ENCODE measurements at places on chromosomes 5 and 9.
A peak's percentile ranks its signal among the peaks of the same experiment; 100 is the strongest.

- DNase-seq = no peak
Observed at GRCh38 chr5:143311955-143312354, 91.5 kb downstream of the NR3C1 start.

GRCh38 chr5:160641405-160641804 lies 210.6 kb downstream of the ATP10B start:
- DNase-seq = no peak

DNA sequence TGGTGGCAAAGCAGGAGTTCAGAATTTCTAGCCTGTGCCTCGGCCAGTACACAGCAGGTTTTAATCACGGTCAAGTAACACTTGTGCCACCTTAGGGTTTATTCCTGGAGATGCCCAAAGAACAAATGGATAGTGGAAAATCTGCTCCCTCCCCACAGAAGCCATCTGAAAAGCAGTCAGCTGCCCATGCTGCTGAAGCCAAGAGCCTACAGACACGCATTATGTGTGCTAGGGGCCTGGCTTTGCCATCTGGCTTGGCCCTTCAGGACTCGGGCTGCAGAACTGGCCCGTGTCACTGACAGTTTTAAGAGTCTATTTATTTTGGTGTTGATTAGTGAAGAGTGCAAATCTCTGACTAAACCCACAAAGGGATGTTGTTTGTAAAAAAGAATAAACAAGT lies 11.1 kb downstream of the ARSB start:
- DNase-seq = no peak

DNA sequence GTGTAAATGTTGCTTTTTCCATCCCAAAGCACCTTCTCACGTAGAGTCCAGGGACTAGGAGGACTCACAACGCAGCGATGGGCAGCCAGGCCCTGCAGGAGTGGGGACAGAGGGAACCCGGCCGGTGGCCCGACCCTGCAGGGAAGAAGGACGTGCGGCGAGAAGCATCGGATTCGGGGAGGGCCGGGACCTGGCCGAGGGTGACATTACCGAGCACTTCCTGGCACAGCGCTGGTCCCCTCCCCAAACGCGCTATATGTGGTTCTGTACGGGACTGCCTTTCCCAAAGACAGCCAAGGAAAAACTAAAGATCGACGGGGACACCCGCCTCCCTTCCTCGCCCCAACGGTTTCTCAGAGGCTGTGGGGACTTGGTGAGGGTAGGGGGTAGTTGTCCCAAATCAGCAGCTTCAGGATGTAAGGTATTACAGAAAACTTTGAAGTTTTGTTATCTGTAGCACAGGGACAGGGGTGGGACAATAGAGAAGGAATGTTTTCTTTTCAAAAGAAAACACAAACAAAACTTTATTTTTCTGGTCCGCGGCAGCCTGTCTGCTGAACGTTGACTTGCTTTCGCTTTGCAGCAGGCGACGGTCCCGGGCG lies 887 bp upstream of the MAP3K1 start:
- DNase-seq = peak; percentile 26

- DNase-seq = no peak
Observed at GRCh38 chr9:127523312-127523851, 72.1 kb downstream of the LRSAM1 start.

DNA sequence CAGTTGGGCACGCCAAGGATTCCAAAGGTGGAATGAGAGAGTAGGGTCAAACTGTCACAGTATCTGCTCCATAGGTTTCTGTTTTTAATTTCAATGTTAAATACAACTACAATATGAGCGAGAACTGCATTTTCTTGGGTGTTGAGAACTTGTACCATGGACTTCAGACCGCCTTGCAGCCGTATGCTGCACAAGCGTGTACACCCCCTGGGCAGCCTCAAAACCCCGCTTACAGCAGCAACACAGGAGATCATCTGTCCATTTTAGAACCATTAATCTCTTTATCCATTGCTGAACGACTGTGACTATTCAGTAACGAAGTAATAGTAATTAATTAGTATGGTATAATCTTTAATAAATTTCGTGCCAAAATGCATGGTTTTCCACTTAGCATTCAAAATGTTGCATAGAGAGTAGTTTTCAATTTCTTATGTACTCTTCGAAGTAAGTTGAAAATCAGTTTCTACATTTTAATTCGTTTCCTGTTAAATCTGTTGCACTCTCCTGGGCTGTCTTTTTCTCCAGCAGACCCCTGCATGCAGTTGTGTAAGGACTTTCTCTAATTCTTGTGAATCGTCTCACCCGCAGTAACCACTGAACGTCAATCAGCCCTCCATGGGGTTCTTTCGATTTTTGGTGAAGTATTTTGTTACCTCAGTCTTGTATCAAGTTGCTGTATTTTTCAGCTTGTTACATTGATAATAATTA lies 42.0 kb upstream of the GARNL3 start:
- no peak for DNase-seq

DNA sequence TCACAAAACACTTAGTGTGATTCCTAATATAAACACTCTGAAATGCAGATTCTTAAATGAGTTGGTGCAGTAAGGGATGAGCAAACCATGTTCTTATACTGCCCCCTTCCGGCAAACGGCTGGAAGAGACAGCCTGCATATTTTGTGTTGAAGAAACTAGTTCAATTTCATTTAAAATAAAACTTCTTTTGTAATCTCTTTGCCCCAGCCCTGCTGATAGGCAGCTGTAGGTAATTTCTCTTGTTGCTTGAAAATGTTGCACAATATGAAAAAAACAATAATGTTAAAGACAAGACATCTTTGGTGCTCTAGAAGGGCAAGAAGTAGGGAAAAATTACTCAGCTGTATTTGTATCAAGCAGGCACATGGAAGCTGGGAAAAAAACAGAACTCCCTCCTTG lies 89.7 kb upstream of the CCNG1 start:
- peak; percentile 41 for DNase-seq

GRCh38 chr5:117652958-117653280 lies 1078.3 kb upstream of the SEMA6A start:
- no peak for DNase-seq

DNA sequence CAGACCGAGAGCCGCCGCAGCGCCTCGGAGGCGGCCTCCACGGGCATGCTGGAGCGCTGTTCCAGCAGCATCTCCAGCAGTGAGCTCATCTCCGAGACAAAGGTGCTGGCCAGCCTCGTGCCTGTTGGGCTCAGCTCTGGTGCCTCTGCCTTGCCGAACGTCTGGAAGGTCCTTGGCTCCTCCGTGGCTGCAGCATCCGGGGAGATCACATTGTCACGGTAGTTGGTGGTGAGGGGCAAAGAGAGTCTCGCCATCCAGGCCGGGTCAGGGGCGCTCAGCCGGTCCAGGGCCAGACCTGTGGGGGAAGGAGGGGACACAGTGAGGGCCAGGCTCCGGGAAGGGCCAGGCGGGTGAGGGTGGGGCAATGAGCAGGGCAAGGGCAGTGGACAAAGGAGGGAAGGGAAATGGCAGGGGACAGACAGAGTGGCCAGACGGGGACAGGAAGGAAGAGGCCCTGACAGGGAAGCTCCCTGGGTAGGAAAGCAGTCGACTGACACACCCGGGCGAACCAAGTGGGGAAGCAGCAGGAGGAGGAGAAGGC lies 12.4 kb downstream of the PCDH12 start:
- DNase-seq = no peak

DNA sequence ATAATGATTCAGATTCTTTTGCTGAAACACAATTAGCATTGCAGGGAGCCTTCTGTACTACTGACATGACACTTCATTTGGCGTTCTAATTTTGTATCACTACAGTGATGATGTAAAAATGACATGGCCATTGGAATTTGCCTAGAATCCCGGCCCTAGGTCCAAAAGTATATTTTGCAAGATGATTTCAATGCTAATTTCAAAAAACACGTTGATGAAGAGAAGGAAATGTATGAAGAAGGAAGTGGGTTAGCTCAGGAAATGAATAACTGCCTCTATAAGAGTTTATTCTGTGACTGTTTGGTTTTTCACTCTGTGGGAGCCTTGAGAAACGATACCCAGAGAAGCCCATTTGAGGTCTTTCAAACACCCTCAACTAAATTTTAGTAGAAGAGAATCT lies 59.3 kb downstream of the OSTF1 start:
- DNase-seq = no peak

DNA sequence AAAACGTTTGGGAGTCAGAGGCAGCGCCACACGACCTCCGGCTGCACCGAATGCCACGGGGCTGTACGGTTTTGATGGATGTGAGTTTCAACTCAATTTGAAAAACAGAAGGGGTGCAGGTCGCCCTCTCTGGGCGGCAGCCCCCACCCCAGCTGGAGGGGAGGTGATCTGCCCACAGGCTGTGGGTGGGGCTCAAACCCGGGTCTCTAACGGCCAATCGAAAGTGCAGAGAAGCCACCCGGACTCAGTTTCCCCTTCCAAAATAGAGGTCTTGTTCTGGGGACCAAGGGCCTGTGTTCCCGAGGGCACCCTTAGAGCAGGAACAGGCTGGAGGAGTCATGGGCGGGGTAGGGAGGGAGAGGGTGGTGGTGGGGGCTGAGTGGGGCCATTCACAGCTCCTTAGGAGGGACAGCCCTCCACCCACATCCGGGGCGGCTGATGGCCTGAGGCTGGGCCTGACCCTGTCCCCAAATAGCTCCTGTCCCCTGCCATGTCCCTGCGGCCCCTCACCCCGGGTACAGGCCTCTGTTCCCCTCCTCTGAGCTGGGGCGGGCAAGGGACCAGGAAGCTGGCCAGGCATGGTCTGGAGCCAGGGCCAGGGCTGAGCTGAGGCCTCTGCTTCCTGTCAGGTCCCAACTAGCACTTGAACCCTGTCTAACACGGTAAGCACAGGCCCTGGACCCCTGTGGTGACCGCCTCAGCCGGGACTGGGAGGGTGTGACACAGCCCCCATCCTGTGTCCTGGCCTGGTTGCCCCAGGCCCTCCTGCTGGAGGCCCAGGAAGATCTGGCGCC lies 22.6 kb upstream of the NOTCH1 start:
- DNase-seq = no peak

- DNase-seq = no peak
Observed at GRCh38 chr5:132392411-132392810, 22.9 kb downstream of the SLC22A5 start.

- no peak for DNase-seq
Observed at GRCh38 chr9:125752070-125752628, 5.0 kb downstream of the PBX3 start.

GRCh38 chr5:55540024-55540423 lies 5.3 kb upstream of the PLPP1 start:
- no peak for DNase-seq

DNA sequence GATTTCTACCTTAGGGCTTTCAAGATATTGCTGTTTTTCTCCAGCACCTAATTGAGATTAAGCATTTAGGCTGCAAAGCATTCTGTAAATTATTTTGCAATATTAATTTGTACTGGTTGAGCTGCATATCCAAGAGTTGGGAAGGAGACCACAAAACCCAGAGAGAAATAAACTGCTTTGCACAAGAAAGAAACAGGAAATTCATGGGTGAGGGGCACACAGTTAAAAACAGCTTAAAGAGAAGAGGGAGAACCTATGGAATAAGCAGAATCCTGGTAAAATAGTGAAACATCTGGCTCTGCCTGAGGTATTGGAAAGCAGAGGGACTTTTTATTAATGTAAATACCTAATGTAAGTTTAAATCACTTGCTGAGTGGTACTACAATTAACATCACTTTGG lies 243.0 kb downstream of the TMEM167A start:
- no peak for DNase-seq

DNA sequence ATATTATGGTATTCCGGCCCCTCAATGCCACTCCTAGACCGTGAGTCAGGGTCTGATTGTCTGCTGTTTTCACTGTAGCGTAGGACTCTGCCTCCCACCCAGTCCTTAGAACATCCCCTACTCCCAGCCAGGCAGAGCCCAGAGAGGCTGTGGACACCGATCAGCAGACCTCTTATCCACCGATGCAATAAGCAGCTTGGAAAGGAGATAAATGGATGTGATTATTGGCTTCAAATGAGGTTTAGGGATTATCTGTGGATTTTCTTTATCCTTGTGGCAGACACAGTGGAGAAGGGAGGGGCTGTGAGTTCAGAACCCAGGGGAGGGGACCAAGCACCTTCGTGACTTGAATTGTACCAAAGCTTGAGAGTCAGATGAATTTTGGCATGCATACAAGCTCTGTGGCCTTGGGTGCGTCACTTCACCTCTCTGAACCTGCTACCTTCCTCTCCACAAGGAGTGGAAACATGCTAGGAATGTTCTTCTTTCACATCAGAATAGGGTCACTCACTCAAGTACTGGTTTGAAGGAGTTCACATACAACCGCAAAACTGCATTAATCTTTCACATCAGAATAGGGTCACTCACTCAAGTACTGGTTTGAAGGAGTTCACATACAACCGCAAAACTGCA lies 83.1 kb upstream of the CPLX2 start:
- DNase-seq = no peak

DNA sequence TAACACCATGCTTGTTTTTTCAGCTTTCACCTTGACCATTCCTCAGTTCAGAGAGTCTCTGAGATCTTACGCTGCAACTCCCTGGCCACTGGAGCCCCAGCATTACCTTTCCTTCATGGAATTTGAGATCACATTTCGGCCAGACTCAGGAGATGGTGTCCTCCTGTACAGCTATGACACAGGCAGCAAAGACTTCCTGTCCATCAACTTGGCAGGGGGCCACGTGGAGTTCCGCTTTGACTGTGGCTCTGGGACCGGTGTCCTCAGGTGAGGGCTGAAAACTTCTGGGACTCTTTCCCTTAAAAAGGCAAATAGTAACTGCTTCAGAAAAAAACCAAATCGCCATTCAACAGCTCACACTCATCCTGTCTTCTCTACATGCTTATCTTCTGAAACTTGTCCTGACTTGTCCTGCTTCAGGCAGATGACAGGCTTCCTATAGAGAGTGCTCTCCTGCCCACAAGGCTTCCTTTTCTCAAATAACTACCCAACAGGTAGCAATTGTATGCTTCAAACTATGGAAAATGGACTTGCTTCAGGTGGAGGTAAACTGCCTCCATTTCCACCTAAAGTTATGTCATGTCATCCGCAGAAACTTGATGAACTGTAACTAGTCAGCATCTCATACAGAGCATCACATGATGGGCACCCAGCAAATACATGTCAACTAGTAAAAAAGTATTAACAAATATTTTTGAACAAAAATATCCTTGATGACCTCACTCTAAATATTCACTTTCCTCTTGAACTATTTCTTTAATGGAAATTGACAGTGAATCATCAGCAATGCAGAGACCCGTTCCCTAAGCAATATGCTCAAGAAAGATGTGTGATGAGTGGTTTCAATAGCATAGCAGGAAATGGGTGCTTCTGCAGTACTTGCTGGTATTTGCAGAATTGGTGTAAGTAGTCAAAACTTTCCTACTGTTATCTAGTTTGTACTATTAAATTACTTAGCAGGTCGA lies 129.2 kb downstream of the LIFR start:
- DNase-seq = no peak

DNA sequence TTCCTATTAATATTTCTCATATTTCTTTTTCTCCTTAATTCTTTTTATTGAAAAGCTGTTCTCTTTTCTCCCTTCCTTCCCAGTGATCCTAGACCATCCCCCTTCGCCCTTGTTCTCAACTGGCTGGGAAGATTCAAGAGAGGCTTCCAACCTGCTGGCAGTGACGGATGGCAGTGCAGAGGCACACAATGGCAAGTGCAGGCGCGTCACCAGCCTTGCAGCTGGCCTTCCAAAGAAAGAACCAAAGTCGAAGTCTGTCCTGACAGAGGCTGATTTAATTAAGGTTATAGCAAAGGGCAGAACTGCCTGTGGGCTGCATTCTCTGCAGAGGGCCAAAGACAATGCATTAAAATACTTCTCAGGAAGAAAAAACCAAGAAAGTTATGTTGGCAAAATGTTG lies 7.4 kb downstream of the CEMIP2 start:
- DNase-seq = no peak

GRCh38 chr5:161278739-161279660 lies 267.5 kb downstream of the GABRB2 start:
- no peak for DNase-seq
